Stimulated activated CD4-positive, alpha-beta T cell treated with anti-CD3 and anti-CD28 coated beads, Interleukin-1b, Interleukin-23, amount 100 ng/mL, for 48 hours (primary cell): ENCODE measurements at places on chromosomes 16 and 17.

DNA sequence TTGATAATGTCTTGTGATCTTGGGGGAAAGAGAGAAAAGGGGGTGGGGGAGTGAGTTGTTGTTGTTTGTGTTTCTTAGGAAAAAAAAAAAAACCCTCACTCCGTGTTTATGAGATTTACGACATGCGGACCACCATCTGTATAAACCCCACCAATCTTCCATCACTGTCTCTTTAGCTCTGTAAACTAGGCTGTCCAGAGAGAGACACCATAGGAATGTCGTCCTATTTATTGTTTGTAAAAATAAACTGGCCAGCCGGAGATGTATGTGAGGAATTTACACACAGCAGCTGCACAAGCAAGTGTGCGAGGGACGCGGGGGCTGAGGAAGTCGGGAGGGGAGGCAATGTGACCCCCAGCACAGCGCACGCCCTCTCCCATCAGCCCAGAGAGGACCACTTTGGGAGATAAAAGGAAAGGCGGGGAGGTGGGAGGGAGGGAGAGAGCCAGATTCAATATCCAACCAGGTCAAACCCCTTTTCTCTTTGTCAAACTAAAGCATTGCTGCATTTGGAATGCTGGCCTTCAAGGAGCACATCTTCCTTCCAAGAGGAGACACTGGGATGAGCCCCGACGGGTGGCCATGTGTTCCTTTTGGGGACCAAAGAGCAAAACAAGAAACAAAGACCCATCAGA lies 136.2 kb upstream of the SALL1 start:
- DNase-seq: no peak

DNA sequence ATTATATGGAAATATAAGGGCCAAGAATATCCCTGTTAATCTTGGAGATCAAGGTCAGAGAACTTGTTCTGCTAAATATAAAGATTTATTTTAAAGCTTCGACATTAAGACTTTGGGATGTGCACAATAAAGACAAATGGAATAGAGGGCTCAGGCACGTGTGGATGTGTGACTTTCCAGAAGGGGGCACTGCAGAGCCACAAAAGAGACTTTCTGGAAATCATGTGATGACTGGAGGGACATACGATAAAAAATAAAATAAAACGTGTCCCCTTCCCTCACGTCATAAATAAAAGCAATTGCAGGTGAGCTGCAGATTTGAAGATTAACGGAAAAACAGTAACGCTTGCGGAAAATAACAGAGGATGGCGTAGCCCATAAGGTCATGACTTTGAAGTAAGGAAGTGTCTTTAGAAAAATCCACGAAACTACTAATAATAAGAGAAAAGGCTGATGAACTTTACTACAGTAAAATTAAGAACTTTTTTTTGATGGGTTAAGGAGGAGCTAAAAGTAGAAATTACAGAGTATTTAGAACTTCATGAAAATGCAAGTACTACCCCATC lies 9.4 kb upstream of the ENGASE start:
- DNase-seq: peak; percentile 58

DNA sequence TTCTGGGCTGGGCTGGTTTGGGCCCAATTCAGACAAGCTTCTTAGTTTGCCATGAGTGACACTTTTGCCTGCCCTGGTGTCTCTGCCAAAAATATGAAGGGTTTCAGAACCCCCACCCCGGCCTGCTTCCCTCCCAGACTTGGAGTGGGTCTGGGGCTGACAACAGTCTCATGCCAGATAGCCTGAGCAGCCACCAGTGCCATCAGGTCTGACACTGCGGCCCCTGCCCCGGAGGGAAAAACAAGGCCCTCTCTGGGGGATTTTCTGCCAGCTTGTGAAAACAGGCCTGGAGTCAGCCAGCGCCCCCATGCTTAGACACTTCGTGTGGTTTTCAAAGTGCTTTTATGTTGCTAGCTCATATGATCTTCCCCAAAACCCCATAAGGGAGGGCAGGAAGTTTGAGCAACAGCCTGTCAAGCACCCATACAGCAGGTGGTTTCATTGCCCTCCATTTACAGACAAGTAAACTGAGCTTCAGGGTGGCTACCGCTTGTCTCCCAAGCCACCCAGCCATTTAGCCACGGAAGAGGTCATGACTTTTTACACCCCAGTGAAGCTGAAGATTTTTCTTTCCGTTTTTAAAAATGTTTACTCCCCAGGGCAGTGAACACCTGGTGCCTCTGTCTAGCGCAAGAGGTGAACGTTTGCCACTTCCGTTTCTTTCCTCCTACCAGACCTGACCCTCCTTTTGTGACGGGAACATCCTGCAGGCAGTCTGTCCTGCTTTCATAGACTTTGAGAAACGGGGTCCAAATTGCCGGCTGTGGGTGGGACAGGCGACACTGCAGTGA lies 300.6 kb downstream of the SEC14L1 start:
- DNase-seq: peak; percentile 75

GRCh38 chr17:50345432-50346312 lies at the start of gene XYLT2:
Gene XYLT2, plus strand, starts transcription at chr17:50346126. Its CDS starts 15 bp downstream, at chr17:50346141.
- peak; percentile 90 for DNase-seq

- DNase-seq: no peak
These were observed 92.2 kb downstream of the MAF start for GRCh38 chr16:79508294-79508693.

DNA sequence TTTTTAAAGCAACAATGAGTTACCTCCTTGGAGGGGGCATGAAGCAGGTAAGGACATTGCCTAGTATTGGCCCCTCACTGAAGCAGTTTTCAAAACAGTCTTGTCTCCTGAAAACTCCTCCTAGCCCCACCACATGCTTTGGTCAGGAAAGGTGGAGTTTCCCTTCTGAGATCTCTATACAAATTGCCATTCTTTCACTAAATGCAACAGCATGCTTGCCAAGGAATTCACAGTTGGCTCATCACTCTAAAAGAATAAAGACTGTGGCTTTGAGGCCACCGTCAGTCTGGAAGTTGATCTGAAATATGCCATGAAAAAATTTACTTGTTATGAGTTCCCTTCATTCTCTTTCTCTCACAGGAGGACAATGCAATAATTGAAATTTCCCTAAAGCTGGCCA lies 4.2 kb downstream of the TTC19 start:
- no peak for DNase-seq

- DNase-seq: peak; percentile 47
These were observed 24.2 kb downstream of the SGSH start for GRCh38 chr17:80195671-80196529.

DNA sequence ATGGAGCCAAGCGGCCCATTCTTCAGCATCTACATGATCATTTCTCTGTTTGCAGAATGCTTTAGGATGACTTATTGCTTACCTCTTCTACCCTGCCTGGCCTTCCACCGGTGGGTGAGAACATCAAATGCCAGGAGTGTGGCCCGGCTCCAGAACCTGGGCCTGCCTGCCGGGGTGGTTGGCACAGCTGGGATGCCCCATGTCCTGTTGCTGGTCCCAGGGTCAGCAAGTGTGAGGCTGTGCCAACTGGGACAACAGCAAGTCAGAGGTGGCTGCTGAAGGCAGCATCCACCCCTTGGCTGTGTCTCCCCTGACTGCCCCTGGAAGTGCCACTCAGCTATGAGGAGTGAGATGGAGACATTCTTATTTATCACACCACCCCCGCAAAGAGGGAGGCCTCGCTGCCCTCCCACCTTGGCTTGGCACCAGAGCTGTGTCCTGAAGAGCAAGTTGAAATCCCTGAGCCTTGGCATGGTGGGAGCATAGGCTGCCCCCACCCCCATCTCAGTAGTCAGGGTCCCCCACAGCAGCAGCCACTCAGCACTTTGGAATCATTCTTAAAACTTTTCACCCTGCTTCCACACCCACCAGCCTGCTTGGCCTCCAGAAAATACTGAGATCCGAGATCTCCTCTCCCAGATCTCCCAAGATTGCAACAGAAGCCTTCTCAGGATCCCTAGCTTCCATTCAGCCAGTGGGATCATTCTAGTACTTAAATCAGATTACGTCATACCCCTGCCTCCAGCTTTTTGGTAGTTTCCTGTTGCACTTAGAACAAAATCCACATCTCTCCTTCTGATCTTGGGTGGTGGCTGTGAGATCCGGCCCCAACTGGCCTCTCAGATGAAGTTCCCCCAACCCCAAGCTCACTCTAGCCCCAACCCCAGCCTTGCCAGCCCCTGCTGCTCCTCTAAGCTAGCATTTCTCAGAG lies 127.5 kb downstream of the SOCS1 start:
- DNase-seq: no peak

GRCh38 chr17:41666237-41666641 lies 22.4 kb upstream of the EIF1 start:
- DNase-seq: peak; percentile 72

- no peak for DNase-seq
These were observed 27.0 kb upstream of the SLC25A19 start for GRCh38 chr17:75316253-75316652.

GRCh38 chr17:61158376-61158775 lies 241.3 kb upstream of the TBX2 start:
- no peak for DNase-seq

DNA sequence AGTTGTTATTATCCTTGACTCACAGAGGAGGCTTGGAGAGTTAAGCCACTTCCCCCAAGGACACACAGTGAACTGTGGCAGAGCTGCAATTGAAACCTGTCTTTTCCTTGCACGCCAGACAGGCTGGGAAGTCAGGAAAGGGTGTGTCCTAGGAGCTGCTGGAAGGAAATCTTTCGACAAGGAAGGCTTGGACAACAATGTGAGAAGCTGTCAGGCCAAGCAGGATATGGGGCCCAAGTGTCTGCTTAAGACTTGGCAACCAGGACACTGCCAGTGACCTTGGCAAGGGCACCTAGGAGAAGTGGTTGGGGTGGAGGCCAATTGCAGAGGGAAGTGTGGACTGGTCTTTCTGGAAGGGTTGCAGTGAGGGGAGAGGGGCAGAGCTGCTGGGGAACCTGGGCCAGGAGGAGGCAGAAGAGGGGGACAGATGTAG lies 2.1 kb upstream of the CAMKK1 start:
- DNase-seq: no peak

DNA sequence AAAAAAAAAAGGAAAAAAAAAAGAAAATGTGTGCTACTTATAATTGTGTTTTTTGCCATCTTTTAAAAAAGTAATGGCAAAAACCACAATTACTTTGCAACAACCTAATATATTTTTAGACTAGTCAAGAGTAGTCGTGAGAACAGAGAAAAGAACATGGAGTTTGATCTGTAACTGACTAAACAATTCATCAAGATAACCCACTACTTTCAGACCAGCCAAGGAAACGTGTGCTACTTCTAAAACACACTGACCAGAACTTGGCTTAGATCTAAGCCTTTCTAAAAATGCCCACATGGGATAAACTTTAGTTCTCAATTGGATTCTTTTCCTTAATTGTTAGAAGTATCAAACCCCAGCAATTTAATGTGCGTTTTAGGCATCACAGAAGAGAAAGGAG lies 616 bp downstream of the PECAM1 start:
- DNase-seq: no peak

GRCh38 chr16:67391424-67392300 lies 1.6 kb downstream of the TPPP3 start:
- DNase-seq: no peak

DNA sequence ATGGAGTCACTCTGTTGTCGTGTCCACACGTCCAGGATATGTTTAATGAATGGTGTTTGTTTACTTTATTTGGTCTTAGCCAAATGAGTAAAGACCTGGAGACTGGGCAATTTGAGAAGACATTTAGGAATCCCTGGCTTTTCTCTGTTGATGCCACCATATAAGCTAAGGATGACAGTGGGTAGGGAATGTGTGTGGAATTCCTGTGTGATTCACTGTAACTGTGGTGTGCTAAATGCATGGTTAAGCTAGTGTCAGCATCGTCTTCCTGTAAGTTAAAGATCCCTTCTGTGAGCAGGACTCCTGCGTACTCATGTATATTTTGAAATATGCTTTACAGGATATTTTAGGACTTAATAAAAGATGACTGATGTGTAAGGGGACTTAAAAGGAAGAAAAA lies 26.4 kb downstream of the GOSR1 start:
- DNase-seq: no peak

DNA sequence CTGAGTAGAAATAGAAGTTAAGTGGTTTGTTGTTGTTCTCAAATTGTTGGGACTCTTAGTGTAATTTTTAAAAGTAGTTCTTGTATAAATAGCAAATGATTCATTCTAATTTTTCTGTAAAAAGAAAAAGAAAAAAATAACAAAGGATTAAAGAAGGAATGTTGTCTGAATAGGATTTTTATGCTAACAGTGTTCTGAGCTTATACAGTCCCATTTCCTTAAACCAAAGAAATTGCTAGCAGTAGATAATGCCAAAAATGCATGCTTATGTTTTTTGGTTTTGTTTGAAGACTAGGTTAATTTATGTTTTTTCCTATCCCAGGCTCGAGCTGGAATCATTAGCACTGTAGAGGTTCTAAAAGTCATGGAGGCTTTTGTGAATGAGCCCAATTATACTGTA lies 44.7 kb upstream of the KPNB1 start:
- no peak for DNase-seq

- peak; percentile 22 for DNase-seq
These were observed 598 bp downstream of the NIP7 start for GRCh38 chr16:69340095-69340644.

GRCh38 chr17:68334393-68334792 lies 43.1 kb downstream of the ARSG start:
- DNase-seq: no peak

DNA sequence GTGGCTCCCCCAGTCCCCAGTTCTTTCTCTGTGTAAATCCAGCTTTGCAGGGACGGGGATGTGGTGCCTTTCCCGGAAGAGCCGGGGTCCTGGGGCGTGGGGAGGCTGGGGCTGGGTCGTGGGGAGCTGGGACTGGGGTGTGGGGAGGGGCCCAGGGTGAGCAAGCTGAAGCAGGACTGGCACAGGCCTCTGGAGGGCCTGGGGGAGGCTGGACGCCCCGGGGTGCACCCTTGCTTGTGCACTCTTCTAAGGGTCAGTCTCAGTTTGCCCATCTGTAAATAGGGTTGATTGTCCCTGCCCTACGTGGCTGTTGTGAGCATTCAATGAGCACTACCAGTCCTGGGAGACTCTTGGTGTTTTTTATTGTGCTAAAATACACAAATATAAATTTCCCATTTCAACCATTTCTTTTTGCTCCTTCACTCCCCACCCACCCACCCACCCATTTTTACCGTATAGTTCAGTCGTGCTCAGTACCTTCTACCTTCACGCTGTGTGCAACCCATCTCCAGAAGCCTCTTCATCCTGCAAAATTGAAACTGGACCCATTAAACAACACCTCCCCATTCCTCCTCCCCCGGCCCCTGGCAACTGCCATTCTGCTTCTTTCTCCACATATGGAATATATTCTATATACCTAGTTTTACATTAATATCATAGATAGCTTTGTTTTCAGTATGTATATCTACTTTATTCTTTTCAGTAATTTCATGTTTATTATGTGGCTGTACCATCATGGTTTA lies 7.8 kb upstream of the TBC1D3B start:
- no peak for DNase-seq

DNA sequence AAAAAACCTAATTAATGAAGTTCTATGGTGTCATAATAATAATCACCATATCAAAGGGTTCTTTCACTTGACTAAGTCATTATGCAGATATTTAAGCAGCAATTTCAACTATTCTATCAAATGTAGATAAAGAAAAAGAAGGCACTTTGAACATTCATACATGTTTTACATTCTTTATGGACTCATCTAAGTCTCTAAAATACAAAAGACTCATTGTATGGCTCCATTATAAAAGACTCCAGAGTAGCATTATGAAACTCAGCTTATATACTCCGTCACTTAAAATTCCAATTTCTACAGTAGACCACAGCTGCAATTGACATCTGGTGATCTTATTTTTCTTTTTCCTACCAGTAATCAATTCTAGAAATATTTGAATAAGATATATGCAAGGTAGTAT lies 173.5 kb upstream of the KIF2B start:
- no peak for DNase-seq
